ENCODE measurements at places on chromosomes 3 and 15. TPM values are rescaled to one million over a fixed set of nuclear protein-coding genes. Genes with fewer than 3 reads are reported as not detected.

- no peak for DNase-seq
Measured at GRCh38 chr3:52454250-52454937, 553 bp upstream of the TNNC1 start.

- DNase-seq: peak; percentile 69
Measured at GRCh38 chr3:18295171-18295920, 129.8 kb downstream of the SATB1 start.

DNA sequence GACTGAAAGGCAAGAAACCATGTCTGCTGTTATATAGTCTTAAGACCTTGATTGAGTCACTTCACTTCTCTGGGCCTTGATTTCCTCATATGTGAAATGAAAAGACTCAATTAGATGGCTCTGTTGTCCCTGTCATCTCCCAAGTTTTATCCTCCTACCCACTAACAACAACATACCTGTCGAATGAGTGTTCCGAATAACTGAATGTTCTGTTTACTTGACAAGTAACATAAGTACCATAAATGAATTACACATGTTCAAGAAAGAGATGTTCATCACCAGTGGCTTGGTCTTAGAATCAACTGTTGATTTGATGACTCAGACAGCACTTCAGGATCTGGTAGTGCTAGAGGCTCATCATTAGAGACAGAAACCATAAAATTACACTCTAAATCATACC, 311.7 kb downstream of the VPS13C start:
- DNase-seq: no peak

Gene C3orf49
- total RNA-seq: not detected
